ENCODE measurements at places on chromosomes 3 and 15.

DNA sequence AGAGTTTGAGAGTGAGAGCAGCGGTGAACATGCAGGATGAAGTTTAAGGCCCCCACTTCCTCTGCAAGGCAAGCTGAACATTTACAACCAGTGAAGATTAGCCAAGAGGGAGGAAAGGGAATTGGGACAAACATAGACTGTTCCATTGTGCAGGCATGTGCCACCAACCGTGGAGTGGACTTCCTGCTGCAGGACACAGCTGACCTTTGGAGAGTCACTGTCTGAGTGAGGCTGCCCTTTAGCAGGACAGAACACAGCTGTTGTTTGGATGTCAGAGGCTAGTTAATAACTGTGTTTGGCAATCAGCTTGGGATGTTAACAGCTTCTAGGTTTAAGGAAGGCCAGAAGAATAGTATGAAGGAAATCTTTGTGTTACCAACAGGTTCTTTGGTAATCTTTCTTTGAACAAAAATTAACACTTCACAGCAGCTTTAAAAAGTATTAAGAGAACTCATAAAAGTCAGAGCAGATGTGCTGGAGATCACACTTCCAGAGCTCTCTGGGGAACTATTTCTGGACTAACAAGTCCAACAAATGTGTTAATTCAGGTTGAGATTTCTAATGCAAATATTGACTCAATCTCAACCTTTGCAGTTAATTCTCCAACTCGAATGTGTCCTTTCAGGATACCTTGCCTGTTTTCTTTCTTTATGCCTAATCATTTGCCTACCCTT lies 31.4 kb downstream of the CTDSPL start:
- DNase-seq, result no peak

- DNase-seq, result no peak
Measured at GRCh38 chr3:149414557-149415231, 37.2 kb upstream of the TM4SF1 start.

- no peak for DNase-seq
Measured at GRCh38 chr3:187880441-187880840, 135.2 kb upstream of the BCL6 start.

DNA sequence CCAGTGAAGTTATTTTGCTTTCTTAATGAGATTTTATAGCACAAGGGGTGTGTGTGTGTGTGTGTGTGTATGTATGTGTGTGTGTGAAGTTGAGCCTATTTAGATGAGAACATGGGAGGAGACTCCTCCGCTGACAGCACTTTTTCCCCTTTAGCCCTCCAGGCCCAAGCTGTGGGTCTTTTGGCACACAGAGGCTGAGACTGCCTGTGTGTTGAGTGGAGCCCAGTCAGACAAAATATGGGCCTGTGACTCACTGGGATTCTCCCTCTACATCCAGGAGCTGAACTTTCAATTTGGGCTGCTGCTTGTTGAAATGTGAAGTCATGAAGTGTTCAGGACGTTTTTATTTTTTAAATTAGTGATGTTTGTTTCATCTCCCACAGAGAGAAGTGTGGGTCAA lies 108.0 kb downstream of the MFSD1 start:
- no peak for DNase-seq

DNA sequence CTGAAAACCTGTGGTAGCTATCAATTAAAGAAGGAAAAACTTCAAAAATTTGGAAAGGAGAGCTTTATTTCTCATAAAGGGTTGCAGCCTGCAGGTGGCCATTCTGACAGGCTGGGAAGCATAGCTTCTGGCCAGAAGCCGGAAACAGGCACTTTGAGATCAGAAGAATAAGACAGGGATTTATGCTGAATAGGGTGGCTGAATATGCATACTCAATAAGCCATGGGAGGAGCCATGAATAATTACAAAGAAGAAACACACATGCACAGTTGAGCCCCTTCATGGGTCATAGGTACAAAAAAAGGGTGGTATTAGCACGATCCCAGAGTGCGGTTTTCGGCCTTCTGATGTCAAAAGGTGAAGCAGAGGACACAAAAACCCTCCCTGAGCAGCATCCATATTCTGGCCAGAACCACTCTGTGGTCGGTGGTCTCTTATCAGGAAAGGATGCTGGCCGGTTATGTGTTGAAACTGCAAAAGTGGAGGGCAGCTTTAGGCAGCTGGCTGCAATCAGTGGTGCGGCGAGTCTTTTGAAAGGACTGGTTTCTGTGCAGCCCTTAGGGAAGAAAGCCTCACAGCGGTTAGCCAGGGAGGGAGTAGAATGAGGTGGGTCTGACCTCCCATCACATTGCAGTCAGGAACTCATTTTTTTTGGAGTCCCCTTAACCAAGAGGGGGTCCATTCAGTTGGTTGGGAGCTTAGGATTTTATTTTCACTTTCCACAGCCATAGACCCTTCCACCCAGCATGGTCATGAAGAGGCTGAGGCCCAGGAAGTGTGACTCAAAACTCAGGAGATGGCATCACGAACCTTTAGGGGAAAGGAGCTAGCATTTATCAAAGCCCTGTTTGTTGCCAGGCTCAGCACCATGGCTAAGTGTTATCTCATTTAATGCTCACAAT lies 34.7 kb upstream of the CCDC174 start:
- no peak for DNase-seq

DNA sequence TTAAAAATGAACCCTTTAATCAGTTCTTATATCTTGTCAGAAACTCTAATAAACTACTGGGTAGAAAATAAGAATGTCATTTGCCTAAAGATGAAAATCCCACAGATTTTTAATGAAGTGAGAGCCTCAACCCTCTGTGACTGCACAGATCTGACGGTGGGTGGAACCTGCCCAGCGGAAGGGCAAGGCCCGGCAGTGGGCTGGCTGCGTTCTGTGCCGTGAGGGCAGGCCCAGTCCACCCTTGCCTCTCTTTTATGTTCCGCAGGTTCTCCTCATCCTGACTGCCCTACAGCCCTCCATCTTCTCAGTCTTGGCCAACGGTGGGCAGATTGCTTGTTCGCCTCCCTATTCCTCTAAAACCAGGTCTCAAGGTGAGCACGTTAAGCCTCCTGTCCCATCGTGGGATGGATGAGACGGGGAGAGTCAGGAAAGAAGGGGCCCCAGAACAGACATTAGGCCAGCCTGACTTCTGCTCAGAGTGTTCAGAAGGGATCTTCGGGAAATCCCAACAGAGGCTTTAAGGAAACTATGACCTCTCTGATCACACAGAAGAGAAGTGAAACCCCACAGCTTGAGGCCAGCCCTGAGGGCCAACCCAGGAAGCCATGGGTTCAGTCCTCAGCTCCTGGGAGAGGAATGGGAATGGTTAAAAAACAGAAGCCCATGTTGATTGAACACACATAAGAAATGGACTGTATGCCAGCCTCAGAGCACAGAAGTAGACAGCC lies 16.0 kb downstream of the SLC51A start:
- DNase-seq, result no peak

DNA sequence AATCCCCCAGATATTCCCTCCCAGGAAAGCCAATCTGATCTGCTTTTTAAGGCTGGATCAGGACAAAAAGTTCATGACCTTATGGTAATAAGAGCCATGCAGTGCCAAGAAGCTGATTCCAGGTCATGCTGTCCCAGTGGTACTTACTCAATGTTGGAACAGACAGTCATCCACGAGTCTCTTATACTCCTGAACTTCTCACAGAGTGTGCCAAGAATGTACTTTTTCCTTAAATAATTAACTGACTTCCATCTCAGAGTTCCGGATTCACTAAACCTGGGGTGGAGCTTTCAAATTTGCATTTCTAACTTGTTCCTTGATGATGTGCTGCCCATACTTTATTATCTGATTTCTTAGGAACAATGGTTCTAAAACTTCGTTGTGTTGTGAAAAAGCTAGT lies 3.4 kb upstream of the P3H2 start:
- no peak for DNase-seq

DNA sequence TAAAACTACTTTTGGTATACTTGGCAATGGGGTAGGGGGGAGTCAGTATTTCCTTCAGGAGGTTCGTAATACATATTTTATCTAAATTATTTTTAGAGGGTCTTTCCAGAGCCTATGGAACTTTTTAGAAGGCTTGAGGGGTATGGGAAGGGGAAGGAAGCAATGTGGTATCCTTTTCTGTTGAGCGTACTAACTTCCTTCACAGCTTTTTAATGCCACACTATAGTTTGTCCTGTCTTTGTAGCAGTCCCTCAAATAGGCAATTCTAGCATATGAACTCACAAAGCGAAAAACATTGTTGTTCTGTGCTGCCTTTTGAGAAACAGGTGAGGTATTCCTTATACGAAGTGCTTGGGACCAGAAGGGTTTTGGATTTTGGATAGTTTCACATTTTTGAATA lies 22.3 kb upstream of the P2RY13 start:
- DNase-seq, result no peak

- no peak for DNase-seq
Measured at GRCh38 chr3:168249550-168250414, 154.1 kb upstream of the GOLIM4 start.

DNA sequence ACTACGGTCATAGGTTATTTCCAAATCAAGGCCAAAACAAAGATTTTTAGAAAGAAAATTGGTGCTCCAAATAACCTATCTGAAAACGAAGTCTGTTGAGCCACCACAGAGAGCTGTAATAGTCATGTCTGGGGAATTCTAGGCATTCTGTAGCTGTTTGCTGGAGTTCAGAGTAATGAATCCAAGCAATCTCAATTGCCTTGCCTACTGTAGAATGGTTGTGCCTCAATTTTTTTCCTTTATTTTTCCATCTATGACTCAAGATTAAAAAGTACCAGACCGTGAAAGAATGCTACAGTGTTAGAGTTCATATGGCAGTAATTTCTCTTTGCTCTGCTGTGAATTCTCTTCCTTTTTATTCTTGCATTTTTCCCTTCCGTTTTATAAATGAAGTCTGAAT lies 1007.2 kb upstream of the ALCAM start:
- no peak for DNase-seq

DNA sequence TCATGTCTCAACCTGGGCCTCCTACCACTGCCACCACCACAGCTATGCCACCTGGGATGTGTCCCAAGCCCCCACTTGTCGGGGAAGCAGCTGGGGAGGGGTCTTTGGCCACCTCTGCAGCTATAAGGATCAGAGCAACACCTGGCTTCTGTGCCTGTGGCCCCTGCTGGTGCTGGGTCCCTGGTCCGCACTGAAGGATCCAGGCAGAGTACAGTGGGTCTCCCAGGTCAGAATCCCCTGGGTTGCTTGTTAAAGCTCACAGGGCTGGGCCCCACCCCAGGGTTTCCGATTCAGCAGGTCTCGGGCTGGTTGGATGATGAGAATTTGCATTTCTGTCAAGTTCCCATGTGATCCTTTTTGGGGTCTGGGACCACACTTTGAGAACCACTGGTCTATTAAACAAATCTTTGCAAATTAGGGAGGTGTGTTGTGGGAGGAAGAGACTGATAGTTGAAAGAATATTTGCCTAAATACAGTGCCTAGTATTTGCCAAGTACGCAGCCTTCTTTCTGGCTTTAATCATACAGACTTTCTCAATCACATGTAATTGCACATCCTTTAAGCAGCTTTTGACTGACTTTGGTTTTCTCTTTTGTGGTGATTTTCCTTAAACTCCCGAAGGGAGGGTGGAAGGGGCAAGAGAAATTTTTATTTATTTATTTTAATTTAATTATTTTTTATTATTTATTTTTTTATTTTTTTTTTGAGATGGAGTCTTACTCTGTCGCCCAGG lies 127.3 kb downstream of the IGF1R start:
- DNase-seq, result no peak

DNA sequence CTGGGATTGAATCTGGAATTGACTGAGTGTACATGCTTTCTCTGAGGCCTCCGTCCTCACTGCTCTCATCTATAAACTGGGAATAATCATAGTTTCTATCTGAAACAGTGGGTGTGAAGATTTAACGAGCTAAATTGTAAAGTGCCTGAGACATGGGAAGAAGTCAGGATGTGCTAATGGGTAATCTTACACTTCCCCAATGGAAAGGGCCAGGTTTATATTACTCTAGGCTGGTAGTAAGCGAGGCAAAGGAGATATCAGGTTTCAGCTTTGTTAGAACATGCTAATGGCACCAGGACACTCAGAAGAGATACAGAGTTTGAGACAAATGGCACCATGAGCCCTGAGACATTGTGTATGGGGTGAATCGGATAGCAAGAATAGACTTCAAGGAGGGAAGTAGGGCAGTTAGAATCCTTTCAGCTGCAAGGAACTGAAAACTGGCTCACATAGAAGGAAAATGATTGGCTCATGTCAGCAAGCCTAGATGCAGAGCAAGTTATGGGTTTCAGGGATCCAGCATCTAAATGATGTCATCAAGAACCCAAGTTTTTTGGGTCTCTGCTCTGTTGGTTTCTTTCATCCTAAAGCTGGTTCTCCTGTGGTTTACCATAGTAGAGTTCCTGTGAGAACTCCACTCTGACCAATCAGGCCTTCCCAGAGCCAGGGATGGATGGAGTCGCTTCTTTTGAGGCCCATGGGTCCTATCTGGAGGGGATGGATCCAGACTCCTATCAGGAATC lies 21.8 kb downstream of the FLNB start:
- DNase-seq, result no peak

GRCh38 chr3:170585937-170586310 lies at the start of gene SLC7A14:
TSS of gene SLC7A14 (minus strand) at chr3:170586075. CDS start at chr3:170526936, 59,139 bp downstream.
- no peak for DNase-seq

DNA sequence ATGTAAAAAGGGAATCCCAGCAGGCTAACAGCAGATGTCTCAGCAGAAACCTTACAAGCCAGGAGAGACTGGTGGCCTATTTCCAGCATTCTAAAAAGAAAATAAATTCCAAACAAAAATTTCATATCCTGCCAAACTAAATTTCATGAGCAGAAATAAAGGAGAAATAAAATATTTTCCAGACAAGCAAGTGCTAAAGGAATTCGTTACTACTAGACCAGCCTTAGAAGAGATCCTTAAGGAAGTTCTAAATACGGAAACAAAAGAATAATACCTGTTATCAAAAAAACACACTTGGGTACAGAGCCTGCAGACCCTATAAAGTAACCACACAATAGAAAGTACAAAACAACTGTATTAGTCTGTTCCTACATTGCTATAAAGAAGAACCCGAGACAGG lies 41.4 kb downstream of the HDGFL3 start:
- DNase-seq, result no peak

GRCh38 chr15:45205192-45205591 lies 17.4 kb upstream of the SHF start:
- DNase-seq, result peak; percentile 25

GRCh38 chr3:183775781-183776180 lies 49.6 kb downstream of the MAP6D1 start:
- DNase-seq, result no peak

DNA sequence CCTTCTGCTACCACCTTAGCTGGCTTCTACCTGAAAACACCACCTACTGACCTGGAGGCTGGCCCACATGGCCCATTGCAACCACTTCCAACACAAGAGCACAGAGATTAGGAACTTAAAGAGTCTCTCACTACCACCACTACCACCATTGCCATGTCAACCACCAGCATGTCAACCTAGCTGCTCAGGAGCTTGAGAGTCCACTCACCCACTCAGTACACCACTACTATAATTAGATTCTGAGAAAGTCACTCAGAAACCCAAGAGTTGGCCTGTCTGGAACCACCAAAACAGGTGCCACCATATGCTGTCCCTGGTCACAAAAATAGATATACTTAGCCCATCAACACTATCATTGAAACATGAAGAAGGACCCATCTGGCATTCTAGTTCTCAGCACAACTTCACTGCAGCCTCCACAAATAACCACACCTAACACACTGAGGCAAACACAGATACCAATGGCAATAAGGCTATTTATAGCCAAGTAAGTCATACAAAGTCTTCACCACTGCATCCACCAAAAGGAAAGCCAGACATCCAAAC lies 806.7 kb upstream of the EPHA6 start:
- DNase-seq, result no peak

- DNase-seq, result no peak
Measured at GRCh38 chr3:37040231-37040630, 46.9 kb downstream of the MLH1 start.
